ENCODE measurements at places on chromosomes 5 and 9.

DNA sequence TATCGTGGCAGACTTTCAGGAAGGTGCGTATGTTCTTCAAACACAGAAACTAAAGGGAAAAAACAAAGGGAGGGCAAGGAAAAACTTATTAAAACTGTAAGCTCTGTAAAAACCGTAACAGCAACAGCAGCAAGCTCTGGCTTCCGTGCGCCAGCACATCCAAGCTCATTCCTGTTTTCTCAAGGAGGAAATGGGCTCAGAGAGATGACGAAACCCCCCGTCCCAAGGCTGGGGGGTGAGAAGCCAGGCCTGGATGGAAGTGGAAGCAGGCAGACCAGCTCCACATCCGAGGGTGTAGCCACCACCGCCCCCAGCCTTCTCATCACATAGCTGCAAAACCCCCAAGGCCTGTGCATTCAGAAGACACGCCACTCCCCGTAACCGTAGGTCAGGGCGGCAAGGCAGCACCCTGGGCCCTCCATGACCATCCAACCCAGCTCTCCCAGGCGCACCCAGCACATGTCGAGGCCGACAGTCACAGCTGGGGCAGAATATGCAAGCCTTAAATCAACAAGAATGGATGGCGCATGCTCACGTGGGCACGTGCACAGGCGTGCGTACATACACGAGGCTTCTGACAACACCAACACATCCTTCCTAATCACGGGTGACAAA, 52.8 kb downstream of the VAV2 start:
- no peak for DNase-seq

DNA sequence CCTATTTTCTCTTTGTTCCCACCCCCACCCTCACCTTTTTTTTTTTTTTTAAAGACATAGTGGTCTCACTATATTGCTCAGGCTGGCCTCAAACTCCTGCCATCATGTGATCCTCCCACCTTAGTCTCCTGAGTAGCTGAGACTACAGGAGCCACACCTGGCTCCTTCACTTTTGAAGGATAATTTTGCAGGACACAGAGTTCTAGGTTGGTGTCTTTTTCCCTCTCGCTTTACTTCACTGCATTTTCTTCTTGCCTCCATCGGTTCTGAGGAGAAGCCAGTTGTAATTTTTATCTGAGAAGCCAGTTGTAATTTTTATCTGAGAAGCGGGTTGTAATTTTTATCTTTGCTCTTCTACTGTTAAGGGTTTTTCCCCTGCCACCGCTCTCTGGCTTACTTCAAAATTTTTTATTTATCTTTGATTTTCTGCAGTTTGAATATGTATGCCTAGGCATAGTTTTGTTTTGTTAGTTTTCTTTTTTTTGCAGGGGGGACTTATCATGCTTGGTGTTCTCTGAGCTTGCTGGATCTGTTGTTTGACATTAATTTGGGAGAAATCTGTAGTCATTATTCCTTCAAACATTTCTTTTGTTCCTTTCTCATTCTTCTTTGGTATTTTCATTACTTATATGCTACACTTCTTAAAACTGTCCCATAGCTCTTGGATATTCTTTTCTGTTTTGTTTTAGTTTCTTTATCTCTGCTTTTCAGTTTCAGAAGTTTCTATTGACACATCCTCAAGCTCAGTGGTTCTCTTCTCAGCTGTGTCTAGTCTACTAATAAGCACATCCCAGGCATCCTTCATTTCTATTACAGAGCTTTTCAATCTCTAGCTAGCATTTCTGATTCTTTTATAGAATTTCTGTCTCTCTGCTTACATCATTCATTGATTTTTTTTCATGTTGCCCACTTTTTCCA, 148.2 kb upstream of the CHD1 start:
- no peak for DNase-seq

- no peak for DNase-seq
Measured at GRCh38 chr5:45454114-45454513, 242.1 kb downstream of the HCN1 start.

DNA sequence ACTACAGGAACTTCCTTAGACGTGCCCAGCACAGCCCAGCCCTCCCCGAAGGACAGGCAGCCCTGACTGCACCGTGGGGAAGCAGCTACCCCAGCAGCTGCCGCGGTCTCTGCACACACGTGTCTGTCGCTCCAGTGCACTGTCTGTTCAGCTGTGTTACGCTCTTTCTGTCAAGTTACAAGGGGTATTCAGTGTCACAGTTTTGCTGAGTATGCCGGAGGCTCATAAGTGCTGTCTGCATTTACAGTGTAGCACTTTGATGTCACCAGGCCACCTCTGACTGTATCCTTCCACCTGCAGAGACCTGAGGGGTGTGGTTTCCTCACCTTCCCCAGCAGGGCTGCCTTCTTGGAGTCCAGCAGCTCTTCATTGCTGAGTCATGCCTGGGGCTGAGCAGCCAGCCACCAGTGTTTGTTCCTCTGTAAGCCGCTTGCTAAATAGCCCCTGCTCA, 126.8 kb downstream of the EHMT1 start:
- no peak for DNase-seq

GRCh38 chr5:9316041-9316440, 229.8 kb downstream of the SEMA5A start:
- no peak for DNase-seq

- no peak for DNase-seq
Measured at GRCh38 chr5:32383065-32383464, 61.5 kb downstream of the ZFR start.

- no peak for DNase-seq
Measured at GRCh38 chr5:10759111-10759510, 1.9 kb downstream of the DAP start.

DNA sequence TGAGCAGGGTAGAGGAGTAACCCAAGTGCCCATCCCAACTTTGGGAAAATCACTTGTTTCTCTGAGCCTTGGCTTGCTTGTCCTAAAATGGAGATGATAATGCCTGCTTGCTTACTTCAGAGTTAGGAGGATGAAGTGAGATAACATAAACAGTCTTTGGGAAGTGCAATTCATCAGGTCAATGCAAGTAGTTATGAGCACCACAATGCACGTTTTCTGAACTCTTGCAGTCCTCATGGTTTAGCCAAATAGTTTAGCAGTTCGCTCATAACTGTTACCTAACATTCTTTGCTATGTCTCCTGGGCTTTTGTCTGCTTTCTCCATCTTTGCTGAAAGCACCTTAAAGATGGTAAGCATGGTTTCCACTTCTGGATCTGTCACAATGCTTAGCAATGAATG, 270.0 kb downstream of the ADAMTSL1 start:
- no peak for DNase-seq

DNA sequence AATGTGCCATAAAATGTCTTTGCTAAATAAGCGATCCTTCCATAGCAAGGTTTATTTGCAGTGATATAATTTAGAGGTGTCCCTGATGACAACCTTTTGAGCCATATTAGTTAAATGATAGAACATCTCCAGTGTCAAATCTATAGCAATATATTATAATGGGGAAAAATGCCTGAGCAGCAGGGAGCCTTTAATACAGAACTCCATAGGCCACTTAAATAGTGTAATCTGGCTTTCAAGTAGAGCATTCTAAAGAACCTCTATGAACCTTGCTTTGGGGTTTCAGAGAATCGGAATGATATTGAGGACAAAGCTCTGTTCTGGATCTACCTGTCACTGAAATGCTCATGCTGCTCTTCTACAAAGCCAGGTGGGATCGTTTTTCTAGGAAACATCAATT, 96.7 kb upstream of the MEF2C start:
- DNase-seq, result no peak

- DNase-seq, result no peak
Measured at GRCh38 chr5:10734832-10735523, 26.1 kb downstream of the DAP start.

DNA sequence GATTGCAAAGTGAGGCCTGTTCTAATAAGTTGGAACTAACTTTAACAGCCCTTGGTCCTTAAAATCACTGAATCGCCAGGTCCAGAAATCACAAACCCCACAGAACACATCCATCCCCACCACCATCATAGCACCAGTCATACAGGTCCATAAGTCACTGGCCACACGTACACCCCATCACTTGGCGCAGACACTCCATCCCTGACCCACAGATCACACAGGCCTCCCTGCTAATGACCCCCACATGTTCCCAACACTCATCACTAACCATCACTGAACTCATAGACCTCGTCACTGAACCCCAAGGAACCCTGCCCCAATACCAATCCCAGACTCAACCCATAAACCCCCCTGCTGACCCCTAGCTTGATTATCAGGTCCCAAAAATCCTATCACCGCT, 41.2 kb upstream of the ZNF300 start:
- DNase-seq, result no peak

DNA sequence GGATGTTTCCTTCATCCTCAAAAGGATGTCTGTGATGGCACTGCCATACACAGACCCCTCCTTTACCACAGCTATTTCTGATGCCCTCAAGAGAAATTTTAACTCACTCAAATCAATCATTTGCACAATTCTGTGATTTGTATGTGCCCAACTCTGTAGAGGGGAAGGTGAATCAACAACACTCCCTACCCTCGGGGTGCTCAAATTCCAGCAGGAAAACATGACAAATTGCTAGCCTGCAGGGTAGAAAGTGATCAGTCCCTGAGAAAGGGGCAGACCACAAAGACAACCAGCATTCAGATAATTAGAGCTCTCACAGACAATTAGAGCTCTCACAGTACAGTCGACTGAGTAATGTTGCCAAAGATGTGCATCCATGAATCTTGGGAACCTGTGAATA, 45.3 kb upstream of the FOXE1 start:
- DNase-seq, result no peak

DNA sequence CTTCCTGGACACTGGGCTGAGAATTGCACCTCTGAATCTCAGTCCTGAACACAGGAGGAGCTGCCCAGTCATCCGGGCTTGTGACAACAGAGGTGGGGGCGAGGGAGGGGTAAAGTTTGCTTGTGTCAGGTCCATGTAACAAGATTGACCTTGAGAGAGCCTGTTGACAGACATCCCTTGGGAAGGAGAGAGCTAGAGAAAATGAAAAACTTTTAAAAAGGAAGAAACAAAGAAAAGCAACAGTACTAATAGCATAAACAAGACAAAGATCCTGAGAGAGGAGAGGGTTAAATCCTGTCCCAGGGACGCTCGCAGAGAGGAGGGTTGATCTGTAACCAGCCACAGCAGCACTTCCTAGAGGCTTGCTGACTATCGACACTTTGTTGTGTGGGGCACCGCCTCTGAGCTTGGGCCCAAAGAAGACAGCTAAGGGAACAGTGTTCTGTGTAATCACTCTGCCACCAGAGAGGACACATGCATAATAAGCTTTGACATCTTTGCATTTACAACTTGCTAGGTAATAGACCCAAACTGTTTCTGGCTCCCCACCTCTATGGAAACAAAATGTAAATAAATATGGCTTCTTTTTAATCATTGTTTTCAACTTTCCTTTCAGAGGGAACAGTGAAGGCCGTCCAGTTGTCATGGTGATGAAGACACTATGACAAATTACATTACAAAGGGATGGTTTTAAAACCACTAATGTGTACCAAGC, 363.7 kb downstream of the CSNK1G3 start:
- DNase-seq, result no peak

DNA sequence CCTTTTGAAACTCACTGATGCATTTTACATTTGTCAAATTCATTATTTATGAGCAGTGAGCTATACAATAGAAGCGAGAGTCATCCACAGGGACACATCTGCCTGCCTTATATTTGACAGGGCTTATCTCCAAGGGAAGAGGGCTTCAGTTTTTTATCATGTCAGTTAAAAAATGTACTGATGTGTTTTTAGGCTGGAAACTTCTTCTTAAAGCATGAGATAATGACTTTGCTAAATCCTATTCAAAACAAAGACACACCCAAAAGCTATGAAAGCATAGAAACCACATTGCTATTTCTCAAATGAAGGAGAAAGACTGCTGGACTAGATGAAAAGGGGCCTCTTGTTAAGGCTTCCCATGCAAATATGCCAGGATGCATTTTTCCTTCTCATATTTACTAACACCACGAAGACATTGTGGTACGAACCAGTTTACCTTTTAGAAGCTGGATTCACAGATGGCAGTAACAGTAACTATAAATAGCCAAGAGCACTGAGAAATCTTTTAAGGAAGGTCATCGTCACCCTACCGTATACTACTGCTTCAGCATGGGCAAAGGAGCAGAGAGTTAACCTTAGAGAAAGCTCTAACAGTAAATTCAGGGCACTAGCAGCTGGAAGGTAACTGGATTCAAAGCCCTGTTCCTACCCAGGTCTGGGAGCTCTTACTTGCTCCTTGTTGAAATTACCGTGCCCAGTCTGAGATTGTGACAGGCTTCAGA, 86.3 kb upstream of the IFNK start:
- no peak for DNase-seq

DNA sequence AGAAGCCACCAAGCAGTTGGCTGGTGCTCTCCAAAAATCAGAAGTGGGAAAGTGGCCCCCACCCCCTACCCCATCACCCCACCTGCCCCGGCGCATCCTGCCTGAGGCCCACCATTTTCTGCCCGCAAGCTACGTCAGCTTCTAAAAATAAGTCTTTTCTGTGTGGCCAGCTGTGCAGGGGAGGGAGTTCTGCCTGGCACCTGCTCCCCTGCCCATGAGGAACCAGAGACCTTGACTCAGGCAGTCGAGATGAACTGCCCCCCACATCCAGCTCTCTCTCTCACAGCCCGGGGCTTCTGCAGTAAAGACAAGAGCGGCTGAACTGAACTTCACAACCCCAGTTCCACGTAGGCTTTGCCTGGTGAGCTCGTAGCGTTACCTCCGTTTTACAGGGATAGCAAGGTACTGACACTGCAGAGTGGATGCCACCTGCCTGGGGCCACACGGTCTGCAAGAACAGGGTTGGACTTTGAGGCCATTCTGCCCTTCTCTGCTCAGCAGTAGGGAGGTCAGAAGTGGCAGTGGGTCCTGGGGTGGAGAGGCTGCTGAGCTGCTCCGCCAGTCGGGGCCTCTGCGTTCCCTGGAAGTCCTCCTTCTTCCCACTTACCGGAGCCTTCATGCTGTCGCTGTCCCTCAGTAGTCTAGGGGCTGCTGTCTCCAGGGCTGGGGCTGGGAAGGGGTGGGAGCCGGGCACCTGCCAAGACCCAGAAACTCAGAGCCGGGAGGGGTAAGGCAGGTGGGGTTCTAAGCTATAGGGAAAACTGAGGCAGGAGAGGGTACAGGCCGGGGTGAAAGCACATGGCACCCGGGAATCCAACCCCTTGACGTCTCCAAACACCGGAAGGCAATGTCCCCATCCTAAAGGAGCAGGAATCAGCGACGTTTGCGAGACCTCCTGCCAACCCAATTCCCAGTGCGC, 781 bp downstream of the ST6GALNAC4 start:
- no peak for DNase-seq

Data from NCI-H1694 treated with DMSO at 0.1 percent for 48 hours (cell line).